Stimulated activated CD8-positive, alpha-beta memory T cell treated with anti-CD3 and anti-CD28 coated beads, Interleukin-4, amount 100 ng/mL, for 48 hours (primary cell): ENCODE measurements at places on chromosomes 5 and 9.

- DNase-seq = no peak
Measured at GRCh38 chr9:77899679-77900354, 131.8 kb downstream of the GNAQ start.

DNA sequence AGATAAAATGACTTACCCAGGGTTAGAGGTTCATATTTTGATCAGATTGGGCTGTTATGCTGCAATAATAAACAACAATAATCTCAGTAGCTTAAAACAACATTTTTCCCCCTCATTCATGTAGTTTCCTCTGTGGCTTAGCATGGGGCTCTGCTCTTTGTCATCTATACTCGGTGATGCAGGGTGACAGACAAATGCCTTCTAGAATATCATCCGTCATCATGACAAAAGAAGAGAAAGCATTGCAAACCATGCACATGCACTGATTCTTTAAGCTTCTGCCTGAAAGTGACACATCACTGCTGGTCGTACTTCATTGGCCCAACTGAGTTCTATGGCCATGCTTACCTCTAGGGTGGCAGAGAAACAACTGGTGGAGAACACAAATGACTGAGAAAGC is 58.8 kb upstream of the MAMDC2 start:
- DNase-seq = no peak

- no peak for DNase-seq
Measured at GRCh38 chr5:151677776-151678545, 8.8 kb downstream of the SPARC start.

GRCh38 chr5:4387290-4387689 is 752.8 kb upstream of the ADAMTS16 start:
- no peak for DNase-seq

GRCh38 chr9:85344901-85345300 is 396.9 kb downstream of the AGTPBP1 start:
- DNase-seq = no peak

- no peak for DNase-seq
Measured at GRCh38 chr5:73218552-73219171, 45.7 kb downstream of the TMEM174 start.

- no peak for DNase-seq
Measured at GRCh38 chr5:87954121-87954520, 314.5 kb downstream of the TMEM161B start.

- DNase-seq = no peak
Measured at GRCh38 chr5:152288917-152289595, 116.0 kb downstream of the NMUR2 start.

- no peak for DNase-seq
Measured at GRCh38 chr9:77892171-77892570, 139.4 kb downstream of the GNAQ start.

DNA sequence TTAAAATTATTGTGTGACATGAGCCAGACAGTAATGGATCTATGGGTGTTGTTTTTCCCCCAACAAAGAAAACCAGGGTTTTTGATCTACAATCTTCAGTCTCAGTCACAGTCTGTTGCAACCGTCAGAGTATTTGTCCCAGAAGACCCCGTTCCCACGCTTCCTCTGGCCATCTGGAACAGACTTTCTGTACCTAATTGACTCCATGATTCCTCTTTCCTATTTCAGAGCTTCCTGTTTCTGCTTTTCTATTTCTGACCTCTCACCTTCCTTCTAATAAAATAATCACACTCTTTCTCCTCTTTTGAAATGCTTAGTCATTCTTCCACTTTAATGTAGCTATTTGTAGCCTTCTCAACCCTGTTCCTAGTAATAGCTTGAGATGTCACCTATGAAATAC is 1044.8 kb downstream of the DTWD2 start:
- no peak for DNase-seq

- no peak for DNase-seq
Measured at GRCh38 chr9:122844137-122844536, 15.7 kb upstream of the PDCL start.

DNA sequence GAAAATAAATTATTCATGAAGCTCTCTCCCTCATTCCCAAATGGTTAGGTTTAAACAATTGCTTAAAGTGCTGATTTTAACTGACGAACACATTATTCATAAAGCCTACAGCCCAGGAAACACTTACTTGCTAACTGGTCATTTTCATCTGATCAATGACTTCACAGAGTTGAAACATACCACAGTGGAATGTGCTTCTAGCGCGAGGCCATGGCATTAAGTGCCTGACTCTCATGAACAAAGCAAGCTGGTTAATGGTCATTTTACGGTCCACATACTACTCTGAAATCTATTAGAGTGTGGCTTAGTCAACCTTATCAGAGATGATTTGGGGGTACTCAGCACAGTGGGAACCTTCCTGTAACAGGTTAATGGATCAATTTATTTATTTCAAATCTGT is 114.6 kb downstream of the MED27 start:
- no peak for DNase-seq

DNA sequence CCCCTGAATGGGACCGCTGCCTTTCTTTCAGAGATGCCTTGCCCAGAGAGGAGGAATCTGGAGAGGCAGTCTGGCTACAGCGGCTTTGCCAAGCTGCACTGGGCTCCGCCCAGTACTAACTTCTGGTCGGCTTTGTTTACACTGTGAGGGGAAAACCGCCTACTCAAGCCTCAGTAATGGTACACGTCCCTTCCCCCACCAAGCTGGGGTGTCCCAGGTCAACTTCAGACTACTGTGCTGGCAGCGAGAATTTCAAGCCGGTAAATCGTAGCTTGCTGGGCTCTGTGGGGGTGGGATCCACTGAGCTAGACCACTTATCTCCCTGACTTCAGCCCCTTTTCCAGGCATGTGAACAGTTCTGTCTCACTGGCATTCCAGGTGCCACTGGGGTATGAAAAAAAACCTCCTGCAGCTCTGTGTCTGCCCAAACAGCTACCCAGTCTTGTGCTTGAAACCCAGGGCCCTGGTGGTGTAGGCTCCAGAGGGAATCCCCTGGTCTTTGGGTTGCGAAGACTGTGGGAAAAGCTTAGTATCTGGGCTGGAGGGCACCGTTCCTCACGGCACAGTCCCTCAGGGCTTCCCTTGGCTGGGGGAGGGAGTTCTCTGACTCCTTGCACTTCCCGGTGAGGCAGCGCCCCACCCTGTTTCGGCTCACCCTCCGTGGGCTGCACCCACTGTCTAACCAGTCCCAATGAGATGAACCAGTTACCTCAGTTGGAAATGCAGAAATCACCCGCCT is 171.2 kb downstream of the CWC27 start:
- no peak for DNase-seq

- DNase-seq = no peak
Measured at GRCh38 chr5:177295924-177296323, 7.6 kb downstream of the RAB24 start.

DNA sequence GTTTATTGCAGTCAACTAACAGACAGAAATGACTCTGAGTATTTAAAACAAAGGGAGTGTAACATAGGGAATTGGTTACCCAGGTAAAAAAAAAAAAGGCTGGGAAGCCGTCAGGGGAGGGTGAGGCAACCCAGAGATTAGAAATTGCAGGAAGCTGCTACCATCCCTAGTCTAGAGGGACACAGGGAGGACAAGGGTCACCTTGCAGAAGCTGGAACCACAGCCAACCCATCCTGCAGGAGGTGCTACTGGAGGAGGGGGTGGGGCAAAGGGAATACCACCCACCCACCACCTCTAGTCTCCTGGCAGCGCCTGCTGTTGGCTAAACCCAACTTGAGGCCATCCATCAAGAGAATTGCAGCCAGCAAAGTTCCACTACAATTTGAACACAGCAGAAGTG is 6.5 kb downstream of the CAST start:
- no peak for DNase-seq

DNA sequence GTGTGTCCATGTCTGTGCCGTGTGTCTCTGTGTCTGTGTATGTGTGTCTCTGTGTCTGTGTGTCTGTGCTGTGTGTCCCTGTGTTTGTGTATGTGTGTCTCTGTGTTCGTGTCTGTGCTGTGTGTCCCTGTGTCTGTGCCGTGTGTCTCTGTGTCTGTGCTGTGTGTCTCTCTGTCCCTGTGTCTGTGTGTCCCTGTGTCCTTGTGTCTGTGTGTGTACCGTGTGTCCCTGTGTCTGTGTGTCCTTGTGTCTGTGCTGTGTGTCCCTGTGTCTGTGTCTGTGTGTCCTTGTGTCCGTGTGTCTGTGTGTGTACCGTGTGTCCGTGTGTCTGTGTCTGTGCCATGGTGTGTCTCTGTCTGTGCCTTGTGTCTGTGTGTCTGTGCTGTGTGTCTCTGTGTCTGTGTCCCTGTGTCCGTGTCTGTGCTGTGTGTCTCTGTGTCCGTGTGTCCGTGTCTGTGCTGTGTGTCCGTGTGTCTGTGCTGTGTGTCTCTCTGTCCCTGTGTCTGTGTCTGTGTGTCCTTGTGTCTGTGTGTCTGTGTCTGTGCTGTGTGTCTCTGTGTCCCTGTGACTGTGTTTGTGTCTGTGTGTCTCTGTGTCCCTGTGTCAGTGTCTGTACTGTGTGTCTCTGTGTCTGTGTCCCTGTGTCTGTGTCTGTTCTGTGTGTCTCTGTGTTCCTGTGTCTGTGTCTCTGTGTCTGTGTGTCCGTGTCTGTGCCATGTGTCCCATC is 23.2 kb downstream of the CACNA1B start:
- DNase-seq = no peak

GRCh38 chr5:43309637-43310036 is 3.6 kb downstream of the HMGCS1 start:
- DNase-seq = no peak

- DNase-seq = no peak
Measured at GRCh38 chr5:94316916-94317838, 301.2 kb downstream of the KIAA0825 start.

DNA sequence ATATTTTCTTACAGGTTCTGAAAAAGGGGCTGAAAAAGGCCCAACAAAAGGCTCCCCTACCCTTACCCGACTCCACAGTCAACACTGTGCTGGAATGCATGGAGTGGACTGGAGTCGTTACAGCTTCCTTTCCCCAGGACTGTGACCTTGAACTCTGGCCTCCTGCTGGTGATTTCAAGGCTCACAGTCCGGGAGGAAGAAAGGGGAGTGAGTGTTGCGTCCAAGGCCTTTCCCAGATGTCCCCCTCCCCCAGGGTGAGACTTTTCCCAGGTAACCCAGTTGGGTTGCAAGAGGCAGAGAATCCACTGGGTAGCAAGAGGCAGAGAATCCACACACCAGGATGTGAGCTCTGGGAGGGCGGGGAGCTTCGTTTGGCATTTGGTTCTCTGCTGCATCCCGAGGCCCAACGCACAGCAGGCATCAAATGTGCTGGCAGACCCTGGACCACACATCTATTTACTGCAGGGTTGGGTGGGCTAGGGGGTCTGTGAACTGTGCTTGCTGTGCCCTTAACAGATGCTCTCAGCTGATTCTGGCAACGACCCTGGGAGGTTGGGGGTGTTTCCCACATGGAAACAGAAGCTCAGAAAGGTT is 37.5 kb downstream of the FABP6 start:
- DNase-seq = no peak

DNA sequence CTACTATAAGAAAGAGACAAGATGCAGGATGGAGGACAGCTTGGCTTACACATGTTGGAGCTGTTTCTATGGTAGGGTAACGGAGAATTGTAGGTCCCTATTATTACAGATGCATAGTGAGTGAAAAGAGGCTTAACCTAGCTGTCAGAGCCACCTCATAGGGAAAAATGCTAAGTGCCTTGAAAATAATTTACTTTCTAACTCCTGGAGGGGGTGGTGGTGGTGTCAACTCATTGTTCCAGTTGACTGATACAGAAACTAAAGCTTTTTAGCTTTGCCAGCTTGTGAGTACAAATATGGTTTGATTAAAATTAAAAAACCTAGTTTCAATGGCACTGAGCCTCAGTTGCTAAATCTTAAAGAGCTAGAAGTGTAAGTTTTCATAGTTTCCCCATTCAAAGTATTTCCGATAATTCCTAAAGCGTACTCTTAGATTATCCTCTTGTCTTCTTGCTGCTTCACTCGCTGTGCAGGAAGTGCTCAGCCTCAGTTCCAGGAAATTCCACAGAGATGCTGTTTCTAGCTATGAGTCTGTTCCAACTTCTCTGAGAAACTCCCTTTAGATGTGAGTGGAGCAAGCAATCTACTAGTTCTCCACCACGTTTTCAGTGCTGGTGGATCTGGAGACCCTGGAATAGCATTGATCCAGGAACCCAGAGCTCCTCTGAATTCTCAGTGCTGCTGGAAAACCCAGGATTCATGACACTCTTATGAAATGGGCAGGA is 265.2 kb downstream of the DMAC1 start:
- no peak for DNase-seq

DNA sequence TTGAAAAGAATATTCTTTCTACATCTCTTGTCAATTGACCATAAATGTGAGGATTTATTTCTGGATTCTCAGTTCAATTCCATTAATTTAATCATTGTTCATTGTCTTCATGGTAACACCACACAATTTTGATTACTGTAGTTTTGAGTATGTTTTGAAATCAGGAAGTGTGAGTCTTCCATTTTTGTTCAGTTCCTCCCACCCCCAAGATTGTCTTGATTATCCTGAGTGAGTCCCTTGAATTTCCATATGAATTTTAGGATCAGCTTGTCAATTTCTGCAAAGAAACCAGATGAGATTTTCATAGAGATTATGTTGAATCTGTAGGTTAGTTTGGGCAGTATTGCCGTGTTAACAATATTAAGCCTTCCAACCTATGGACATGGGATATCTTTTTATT is 9.5 kb downstream of the CYFIP2 start:
- no peak for DNase-seq

DNA sequence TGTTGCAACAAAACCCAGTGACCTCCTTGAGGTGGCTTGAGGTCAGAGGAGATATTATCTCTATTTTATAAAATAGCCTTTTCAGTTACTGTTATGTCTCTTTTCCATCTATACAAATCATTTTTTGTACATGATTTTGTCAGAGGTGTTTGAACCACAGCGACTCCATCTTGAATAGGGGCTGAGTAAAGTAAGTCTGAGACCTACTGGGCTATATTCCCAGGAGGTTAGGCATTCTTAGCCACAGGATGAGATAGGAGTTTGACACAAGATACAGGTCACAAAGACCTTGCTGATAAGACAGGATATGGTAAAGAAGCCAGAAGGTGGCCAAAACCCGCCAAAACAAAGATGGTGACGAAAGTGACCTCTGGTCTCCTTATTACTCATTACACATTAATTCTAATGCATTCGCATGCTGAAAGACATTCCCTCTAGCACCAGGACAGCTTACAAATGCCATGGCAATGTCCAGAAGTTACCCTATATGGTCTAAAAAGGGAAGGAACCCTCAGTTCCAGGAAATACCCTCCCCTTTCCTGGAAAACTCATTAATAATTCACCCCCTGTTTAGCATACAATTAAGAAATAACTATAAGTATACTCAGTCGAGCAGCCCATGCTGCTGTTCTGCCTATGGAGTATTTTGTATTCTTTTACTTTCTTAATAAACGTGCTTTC is 283.9 kb upstream of the ISL1 start:
- no peak for DNase-seq

DNA sequence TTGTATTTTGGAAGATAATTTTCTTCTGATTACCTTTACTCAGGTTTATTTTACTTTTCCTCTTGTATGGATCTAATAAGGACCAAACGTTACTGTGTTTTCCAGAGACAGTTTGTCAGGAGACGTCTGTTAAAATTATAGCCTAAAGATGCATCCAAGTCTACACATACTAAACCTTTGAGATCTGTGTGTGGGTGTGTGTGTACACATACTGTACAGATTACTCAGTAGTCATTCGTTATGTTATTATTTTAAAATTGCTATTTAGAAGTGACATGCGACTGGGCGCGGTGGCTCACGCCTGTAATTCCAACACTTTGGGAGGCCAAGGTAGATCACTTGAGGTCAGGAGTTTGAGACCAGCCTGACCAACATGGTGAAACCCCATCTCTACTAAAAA is 51.6 kb upstream of the CNTLN start:
- no peak for DNase-seq
